ENCODE measurements at places on chromosomes 2 and 18.
A peak's percentile ranks its signal among the peaks of the same experiment; 100 is the strongest.

DNA sequence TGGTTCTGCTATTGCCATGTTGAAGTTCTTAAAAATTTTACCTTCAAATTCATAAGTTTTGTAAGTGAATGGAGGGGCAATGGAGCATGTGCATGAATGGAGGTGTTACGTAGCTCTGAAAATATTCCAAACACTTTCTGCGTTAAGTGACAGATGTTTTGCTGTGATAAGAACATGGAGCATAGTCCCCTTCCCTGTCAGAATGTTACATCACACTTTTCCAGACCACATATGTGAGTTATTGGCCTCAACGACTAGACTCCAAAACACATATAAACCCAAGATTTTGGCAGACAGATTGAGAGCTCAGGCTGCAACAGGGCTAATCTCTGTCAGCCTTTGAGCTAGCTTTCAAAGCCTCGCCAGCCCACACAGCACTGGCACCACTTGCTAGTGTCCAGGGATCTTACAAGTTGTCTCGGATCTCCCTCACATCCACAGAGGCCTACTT, 27.2 kb upstream of the MFSD6 start:
- DNase-seq: no peak

DNA sequence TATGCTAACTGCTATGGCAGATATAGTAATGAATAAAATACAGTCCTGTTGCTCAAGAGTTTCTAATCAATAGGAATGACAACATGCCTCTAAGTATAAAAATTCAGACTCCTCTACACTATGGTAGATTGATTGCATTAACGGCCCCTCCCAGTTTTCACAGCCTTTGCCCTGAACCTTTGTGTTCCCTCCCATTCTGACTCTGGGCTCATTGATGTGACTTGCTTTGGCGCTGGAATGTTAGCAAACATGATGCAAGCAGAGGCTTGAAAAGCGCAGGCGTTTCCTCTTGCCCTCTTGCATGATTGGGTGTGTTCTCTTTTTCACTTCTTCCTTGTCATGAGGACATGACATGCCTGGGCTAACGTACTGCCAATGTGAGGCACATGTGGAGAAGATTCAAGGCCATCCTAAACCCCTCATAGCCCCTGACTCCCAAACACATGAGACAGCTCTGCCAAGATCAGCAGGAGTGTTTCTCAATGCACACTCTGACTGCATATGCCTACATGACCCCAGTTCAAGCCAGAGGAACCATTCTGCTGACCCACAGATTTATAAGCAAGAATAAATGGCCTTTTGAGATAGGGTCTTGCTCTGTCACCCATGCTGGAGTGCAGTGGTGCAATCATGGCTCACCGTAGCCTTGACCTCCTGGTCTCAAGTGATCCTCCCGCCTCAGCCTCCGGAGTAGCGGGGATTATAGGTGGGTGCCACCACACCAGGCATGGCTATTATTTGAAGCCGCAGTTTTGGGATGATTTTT, 49.7 kb upstream of the CD28 start:
- no peak for DNase-seq

GRCh38 chr2:150939087-150939486, 322.6 kb downstream of the RBM43 start:
- DNase-seq: no peak

- no peak for DNase-seq
Observed at GRCh38 chr2:162086904-162087303, 12.9 kb upstream of the DPP4 start.

- no peak for DNase-seq
Observed at GRCh38 chr2:217440000-217440399, 562.8 kb downstream of the TNS1 start.

DNA sequence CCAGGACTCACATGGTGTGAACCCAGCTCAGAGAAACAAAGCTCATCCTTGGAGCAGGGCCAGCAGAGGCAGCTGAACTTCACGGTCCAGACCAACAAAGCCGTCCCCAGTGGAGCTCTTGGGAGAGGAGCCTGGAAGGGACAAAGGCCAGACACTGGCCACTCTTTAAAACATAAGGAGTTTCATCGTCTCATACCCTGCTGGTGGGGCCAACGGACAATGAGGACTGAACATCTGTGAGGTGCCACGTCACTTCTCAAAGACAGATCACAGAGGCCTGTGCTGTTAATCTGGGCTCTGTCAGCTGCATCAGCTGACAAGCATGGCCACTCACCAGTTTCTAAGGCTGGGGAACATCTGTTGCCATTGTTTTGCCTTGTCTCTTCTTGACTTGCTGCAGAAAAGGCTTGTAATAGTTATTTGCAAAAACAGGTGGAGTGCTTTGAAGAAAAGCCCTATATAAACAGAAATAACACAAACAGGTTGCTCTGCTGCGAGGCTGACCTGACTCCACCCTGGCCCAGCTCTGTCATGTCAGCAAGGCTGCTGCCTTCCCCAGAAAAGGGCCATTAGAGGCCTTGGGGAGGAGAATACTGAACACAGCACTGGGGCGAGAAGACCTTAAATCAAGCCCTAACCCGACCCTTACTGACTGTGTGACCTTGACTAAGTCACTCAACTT, 68.1 kb upstream of the DAPL1 start:
- no peak for DNase-seq

- no peak for DNase-seq
Observed at GRCh38 chr2:118103951-118104940, 16.0 kb downstream of the INSIG2 start.

GRCh38 chr2:219627103-219628100, at the start of gene SLC4A3:
TSS of gene SLC4A3 (plus strand) at chr2:219627630. CDS start at chr2:219627993, 363 bp downstream.
- DNase-seq: peak; percentile 78

DNA sequence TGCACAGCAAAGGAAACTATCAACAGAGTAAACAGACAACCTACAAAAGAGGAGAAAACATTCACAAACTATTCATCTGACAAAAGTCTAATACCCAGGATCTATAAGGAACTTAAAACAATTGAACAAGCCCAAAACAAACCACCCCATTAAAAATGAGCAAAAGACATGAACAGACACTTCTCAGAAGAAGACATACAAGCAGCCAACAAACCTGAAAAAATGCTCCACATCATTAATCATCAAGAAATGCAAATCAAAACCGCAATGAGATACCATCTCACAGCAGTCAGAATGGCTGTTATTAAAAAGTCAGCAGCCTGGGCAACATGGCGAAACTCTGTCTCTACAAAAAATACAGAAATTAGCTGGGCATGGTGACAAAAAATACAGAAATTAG, 110.2 kb upstream of the LDLRAD4 start:
- no peak for DNase-seq

- DNase-seq: no peak
Observed at GRCh38 chr2:71735676-71736075, 282.3 kb downstream of the DYSF start.

DNA sequence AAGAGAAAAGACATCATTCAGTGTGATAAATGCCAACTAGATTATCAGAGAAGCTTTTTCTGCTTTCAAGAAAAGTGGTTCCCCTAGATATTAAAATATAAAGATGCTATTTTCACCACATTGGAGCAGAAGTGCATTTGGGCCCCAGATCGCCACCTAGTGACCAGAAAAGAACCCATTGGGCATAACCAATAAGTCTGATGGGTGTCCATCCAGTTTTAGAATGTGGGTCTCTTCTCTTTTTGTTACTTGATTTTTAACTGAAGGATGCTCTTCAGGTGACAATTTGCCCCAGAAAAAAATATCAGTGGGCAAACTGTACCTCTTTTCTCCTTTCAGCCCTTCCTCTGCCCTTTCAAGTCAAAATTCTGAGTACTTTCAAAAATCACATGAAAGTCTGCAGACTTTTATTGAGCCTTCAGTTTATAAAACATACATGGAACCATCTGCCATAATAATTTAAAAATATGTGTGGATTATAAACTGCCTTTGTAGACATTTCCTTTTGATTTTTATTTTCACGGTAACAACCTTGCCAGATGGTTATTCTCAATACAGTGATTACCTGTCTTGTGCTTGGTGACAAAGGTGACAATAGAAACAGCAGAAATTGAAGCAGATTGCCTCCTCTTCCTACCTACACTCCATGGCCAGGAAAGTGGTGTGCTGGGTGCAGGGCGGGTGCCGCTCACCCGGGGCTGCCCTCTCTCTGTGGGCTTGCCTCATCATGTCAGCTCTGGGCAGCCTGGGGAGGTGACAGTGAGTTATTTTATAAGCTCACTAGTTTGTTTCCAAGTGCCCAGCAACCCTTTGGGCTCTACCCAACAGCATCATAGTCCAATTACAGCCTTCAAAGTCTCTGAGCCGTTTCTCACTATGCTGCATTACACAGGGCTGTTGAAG, 124.5 kb downstream of the DCDC2C start:
- peak; percentile 25 for DNase-seq

DNA sequence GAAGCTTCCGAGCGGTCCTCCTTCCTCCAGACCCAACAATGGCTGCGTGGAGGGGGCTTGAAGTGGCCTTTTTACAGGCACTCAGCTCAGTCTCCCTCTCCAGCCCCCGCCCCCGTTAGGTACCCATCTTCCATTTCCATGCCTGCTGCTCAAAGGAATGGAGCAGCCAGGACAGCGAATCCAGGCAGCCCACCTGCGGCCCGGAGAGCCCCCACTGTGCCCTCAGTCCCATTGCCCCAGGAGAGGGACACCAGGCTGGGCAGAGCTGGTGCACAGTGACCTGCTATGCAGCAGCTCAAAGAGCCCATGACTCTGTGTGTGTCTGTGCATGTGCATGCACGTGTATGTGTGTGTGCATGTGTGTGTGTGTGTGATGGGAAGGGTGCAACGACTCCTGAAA, 10.6 kb upstream of the POMC start:
- DNase-seq: no peak

GRCh38 chr2:231902598-231902997, 23.6 kb downstream of the NPPC start:
- DNase-seq: no peak

DNA sequence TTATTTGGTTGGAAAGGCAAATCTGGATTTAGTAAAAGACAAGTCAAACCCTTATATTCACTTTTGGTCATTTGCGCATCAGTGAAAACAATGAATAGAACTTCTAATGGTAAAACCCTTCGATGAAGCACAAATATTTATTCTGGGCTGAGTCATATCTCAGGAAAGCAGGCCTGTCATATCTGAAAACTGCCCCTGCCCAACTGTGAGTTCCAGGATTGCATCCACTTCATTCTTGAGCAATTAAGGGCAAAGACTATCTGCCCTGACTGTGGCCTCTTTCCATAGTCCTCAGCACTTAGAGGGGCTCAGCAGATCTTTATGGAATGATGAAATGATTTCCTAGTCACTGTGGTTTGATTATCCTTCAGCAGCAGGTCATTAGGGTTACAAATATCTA, 795.2 kb upstream of the ID2 start:
- no peak for DNase-seq

DNA sequence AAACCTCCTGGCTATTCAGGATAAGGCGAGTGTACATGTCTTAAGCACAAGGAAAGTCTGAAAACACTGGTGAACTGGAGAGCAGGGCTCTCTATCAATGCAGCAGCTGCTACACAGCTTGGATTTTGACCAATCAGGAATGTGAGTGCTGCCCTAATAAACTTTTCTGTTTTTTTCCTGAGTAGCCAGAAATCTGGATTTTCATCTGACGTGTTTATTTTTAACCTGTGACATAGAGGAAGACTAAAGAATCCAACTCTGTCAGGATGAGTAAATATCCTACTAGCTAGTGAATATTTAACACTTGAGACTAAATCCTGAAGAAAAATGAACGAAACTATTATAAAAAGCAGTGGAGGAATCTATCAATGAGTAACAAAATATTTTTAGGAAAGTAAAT, 1638.9 kb downstream of the LRP1B start:
- DNase-seq: no peak

- DNase-seq: peak; percentile 16
Observed at GRCh38 chr2:120670771-120671480, 64.7 kb upstream of the GLI2 start.

GRCh38 chr2:224650815-224651439, 65.2 kb downstream of the CCDC195 start:
- no peak for DNase-seq

- DNase-seq: no peak
Observed at GRCh38 chr2:191304939-191305875, 60.0 kb downstream of the MYO1B start.

- DNase-seq: peak; percentile 53
Observed at GRCh38 chr2:227163998-227164762, at the start of the genes COL4A3 and COL4A4. TSS of gene COL4A3 (plus strand) at chr2:227164624. CDS start at chr2:227164727, 103 bp downstream. TSS of gene COL4A4 (minus strand) at chr2:227164205. CDS start at chr2:227147483, 16,722 bp downstream.

GRCh38 chr2:174688079-174688478, 76.2 kb downstream of the CHRNA1 start:
- DNase-seq: no peak

DNA sequence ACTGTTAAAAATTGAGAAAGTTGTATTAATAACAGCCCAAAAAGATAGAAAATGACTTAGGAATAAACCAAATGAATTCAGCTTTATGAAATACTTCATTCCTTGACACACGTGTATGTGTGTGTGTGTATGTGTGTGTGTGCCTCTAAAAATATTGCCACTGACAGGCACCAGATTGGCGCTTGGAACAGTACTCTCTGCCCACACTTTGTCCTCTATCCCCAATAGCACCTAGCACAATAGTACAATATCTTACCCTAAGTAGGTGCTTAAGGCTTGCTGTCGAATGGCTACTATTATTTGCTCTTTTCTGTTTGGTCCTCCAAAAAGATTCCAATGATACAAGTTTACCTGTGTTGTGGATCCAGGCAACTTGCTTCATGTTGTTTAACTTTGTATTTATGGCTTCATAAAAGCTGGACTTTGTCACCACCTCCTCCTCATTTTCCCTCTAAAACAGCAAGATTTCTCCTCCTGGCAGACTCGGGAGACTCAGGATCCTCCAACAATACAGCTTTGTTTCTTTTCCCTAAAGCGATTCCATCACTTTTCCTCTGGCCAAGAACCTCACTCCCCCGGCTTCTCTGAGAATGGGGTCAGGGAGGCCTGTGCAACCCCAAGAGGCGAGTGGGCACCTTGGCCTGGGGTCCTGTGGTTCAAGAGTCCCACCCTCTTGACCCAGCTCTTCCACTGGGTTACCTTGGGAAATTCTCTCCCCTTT, 43.3 kb upstream of the LCLAT1 start:
- DNase-seq: no peak

DNA sequence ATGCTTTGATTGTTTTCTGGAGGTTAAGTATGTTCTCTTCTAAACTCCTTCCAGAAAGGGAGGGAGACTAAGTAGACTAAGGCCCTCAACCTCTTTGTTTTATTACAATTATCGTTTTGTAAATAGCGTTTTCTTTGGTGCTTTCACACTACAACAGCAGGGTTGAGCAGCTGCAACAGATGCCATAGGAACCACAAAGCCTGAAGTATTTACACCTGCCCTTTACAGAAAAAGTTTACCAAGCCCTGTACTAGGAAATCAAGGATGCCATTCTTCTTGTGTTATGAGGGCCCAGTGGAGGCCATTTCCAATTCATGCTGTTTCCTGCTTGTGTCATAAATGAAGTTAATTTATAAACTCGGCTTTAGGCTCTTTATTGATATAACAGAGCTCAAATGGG, 914.8 kb downstream of the DCDC2C start:
- DNase-seq: no peak

DNA sequence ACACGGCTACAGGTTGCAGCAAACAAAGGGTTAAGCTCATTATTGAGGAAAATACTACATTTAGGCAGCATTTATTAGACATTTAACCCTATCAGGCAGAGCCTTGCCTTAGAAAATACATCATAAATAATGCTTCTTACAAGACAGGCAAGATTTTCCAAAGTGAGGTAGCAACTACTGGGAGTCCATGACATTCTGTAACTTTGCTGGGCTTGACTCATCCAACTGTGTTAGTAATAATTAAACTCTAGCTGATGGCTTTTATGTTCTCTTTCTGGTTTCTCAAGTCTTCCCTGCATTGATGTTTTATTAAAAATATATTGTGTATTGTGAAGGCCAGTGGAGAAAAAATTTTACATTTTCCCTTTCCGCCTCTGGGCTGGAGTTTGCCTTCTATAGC, 291.3 kb downstream of the AFF3 start:
- DNase-seq: no peak

Measured in kidney (tissue), 22 donors.